Omental fat pad (tissue), 4 donors: ENCODE measurements at places on chromosomes 7 and 10.

DNA sequence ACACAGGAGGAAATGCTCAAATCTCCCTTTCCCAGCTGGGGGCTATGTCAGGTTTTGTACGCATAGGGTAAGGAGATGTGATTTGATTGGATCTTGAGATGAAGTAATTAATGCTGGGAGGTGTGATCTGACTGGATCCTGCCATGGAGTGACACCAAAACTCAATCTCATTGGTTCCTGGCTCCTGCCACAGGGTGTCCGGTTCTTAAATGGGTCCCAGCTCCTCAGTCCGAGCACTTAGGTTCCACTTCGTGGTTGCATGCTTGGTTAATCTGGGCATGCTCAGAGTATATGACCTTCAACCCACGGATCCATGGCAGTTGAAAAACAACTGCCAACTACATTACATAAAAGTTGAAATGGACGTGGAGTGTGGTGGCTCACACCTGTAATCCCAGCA is 3.1 kb upstream of the ZNF12 start:
- no peak for DNase-seq

DNA sequence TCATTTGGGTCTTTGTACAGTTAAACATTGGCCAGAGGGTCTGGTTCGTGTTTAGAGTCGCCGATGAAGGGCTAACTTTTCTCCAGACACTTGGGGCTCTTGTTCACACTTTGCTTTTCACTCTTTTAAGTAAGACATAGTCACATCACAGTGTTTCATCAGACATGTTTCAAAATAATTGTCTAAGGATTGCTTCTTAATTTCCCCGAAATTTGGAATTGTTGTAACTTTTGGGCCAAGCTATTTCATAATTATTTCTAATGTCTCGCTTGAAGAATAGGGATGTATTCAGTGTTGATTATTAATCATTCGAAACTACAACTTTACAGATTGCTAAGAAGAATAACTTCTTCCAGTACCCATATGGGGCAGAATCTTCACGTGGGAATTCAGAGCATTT is 92.8 kb downstream of the TCF7L2 start:
- no peak for DNase-seq

DNA sequence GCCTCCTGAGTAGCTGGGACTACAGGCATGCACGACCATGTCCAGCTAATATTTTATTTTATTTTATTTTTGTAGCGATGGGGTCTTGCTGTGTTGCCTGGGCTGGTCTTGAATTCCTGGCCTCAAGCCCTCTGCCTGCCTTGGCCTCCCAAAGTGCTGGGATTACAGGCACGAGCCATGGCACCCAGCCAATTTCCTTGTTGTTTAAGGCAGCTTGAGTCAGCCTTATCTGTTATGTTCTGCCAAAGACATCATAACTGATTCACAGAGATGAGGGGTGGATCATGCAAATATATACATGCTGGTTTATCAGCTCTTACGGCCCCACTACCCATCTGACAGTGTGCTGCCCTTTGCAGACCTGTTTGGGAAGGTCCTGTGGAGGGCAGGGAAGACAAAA is 826.7 kb downstream of the TYW1 start:
- DNase-seq = no peak

GRCh38 chr10:109982123-109982522 is 25.7 kb upstream of the ADD3 start:
- DNase-seq = no peak

DNA sequence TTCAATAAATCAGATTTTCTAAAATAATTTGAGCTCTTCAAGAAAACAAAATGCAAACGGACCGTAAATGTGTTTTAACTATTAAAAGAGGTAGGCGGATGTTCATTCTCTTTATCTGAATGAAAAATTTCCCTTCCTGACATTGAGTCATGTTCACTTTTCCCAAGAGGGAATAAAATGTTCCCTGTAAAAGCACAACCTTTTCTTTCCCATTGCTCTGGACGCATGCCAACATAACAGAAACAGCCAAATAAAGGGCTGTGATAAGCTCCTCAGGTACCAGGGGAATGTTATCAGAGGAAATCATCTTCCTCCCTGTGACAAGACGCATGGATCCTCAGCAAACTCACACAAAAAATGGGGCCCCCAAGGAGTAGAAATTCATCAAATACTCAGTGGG is 251.8 kb downstream of the MTERF1 start:
- DNase-seq = no peak

DNA sequence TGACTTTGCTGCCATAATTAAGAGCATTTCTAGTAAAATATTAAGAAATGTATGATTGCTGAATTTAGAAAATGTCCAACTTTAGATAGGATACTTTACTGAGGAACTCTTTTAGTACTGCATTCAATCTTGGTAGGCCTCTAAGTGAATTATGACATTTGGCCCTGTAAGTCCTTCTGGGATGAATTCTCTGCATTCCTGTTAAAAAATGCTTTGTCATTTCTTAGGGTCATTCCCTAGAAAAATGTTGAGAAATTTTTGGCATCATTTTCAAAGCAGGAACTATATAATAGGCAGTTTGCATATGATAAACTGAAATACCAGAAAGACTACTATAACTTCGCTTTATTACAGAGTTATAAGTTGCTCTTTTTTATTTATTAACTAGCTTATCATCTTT is 69.3 kb upstream of the PRR15 start:
- no peak for DNase-seq

DNA sequence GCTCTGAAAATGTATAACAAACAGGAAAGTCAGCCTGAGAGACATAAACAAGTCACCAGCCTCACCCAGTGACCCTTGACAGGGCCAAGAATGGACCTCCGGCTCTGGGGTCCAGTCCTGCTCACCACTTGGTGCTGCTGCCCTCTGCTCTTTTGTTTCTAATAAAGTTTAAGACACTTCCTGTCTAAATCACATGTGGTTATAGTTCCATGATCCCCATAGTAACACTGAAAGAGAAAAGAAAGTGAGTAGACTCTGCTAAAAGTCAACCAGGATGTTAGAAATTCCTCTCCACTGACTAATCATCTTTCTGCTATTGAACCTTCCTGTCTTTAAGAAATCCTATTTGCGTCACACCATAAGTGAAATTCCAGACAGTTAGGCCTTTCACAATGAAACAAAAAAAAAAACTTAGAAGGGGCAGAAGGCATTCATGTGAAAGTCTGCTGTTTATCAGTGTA is 179.2 kb upstream of the BET1 start:
- no peak for DNase-seq

GRCh38 chr10:131653554-131654470 is 247.0 kb upstream of the PPP2R2D start:
- DNase-seq = no peak

- DNase-seq = no peak
These were observed 142.3 kb downstream of the JAZF1 start for GRCh38 chr7:28038175-28038797.

- peak; percentile 76 for DNase-seq
These were observed 39.2 kb downstream of the ENO4 start for GRCh38 chr10:116888380-116889055.

GRCh38 chr7:2870471-2870931 is 26.4 kb upstream of the GNA12 start:
- no peak for DNase-seq

DNA sequence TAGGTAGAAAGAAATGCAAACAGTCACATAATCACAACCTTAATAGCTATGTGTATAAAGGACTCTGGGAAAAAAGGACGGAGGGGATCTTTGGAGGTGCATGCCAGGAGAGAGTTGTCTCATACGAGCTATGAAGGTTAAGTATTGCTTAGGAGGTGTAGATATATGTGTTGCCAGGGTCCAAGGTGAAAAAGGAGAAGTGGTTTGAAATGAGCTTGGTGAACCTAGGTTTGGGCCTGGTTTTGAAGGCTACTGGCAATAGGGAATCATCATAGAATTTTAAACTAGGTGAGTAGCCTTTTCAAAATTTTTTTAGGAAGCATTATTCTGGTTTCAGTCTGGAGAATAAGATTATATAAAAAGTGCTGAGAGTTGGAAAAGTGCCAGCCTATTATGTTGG is 336.8 kb downstream of the AUTS2 start:
- DNase-seq = no peak

- peak; percentile 31 for DNase-seq
These were observed at the start of gene SLC16A9 for GRCh38 chr10:59709395-59710125. Gene SLC16A9 (minus strand): TSS chr10:59709850. CDS start chr10:59684291, 25,559 bp downstream.

GRCh38 chr10:114938856-114939193 is 830 bp downstream of the TRUB1 start:
- DNase-seq = no peak

GRCh38 chr10:107085665-107086525 is 78.6 kb downstream of the SORCS1 start:
- DNase-seq = no peak

DNA sequence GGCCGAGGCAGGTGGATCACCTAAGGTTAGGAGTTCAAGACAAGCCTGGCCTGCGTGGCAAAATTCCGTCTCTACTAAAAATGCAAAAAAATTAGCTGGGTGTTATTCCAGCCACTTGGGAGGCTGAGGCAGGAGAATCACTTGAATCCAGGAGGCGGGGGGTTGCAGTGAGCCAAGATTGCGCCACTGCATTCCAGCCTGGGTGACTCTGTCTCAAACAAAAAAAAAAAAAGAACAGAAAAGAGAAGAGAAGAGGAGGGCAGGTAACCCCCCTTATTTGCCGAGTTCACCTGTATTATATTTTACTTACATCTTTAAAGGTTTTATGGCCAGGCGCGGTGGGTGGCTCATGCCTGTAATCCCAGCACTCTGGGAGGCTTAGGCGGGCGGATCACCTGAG is 91.7 kb downstream of the RNF216 start:
- no peak for DNase-seq

DNA sequence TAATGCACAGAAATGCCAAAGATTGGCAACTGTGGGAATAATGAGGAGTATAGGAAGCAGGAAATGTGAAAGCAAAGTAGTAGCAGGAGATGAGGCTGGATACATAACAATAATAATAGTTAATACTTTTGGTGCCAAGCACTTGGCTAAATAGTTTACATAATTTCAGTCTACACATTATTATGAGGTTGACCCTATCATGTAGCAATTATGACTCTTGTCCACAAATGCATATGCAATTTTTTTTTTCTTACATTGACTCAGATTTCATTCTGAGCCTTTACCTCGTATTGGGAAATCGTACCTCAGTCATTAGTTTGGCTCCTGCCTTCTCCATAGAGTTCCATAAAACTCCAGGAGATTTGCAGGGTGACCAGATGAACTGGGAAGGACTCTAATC is 219.9 kb downstream of the SUGCT start:
- DNase-seq = no peak

- peak; percentile 64 for DNase-seq
These were observed 88.4 kb upstream of the SMNDC1 start for GRCh38 chr10:110392868-110393740.
